Dermis blood vessel endothelial cell (primary cell): ENCODE measurements at places on chromosomes 3 and 15.
A peak's percentile ranks its signal among the peaks of the same experiment; 100 is the strongest.

DNA sequence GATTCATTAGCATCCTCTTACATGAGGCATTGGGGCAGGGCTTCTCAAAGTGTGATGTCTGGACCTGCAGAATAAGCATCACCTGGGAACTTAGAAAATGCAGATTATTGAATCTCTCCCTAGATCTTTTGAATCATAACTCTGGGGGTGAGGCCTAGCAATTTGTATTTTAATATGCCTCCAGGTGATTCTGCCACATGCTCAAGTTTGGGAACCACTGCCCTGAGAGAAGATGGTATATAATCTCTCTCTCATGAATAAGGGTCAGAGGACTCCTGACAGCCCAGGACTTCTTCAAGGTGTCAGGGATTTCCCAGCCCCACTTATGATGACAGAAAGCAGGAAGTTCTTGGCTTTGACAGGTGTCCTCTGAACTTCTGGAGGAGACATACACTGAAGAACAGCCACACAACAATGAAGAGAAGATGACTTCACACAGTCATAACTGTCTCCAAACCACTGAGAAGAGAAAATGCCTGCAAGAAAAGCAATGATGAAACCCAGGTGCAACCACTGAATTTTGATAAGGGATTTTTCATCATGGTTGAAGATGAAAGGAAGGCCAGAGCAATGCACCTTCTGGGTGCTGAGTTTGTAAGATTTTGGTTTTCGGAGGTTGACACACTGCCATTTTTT is 211.9 kb upstream of the MRPL3 start:
- no peak for DNase-seq

- DNase-seq = no peak
Measured at GRCh38 chr3:46593979-46594378, 18.3 kb upstream of the FAM240A start.

DNA sequence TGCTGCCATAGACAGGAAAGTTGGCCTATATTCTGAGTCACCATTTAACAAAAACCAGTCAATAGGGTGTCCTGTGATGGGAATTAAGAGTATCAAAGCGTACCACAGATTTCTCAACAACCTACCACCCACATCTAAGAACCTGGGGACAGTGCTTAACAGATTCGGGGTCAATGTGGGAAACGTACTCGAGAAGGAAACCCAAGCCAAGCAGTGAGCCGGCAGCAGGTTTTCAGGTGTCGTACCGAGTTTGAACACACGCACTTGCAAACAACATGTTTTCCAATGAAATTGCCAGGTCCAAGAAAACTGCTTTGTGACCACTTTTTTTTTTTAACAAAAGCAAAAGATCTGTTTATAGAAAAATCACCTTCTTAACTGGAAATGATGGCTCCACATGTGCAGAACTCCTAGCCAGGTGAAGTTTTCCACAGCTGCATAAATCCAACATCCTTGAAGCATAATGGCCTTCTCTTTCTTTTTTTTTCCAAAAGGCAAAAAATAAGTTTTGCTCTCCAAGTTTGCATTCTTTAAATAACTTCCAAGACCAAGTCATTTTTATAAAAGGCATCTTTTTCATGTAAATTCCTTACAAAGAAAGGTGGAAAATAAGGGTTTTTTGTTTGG is 45.7 kb downstream of the ADAMTS17 start:
- DNase-seq = no peak

DNA sequence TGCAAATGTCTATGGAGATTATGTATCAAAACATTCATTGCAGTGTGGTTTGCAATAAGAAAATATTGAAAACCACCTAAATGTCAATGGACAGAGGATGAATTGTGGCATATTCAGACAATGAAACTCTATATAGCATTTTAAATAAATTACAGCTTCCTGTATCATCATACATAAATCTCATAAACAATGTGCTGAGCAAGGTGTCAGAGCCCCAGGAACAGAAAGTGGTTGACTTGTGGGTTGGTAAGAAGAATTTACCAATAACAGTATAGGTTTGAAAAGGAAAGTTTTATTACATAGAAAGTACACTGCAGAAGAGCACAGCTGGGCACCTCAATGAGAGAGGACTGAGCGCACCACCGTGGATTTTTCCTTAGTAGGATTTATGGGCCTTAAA is 75.2 kb downstream of the ZMAT3 start:
- no peak for DNase-seq

- DNase-seq = no peak
Measured at GRCh38 chr15:41484937-41485625, 8.6 kb upstream of the ITPKA start.

GRCh38 chr15:80817901-80818300 is 38.7 kb downstream of the CEMIP start:
- no peak for DNase-seq

GRCh38 chr3:69320871-69321271 is 65.0 kb downstream of the FRMD4B start:
- DNase-seq = peak; percentile 48

DNA sequence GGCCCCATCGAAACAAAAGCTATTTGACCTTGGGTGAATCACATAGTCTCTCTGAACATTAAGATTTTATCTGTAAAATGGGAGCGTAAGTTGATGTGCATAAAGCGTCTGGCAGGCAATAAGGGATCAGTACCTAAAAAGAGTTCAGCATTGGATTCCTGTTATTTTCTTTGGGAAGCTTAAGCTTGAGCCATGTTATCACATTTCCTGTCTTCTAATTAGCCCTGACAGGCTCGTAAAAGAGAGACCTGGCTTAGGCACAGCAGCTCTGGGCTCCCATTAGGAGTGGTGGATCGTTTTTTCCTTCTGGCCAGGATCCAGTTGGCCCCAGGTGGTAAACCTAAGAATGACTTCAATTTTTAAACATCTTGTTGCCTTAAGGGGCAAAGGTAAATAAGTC is 26.0 kb upstream of the CA12 start:
- peak; percentile 70 for DNase-seq

DNA sequence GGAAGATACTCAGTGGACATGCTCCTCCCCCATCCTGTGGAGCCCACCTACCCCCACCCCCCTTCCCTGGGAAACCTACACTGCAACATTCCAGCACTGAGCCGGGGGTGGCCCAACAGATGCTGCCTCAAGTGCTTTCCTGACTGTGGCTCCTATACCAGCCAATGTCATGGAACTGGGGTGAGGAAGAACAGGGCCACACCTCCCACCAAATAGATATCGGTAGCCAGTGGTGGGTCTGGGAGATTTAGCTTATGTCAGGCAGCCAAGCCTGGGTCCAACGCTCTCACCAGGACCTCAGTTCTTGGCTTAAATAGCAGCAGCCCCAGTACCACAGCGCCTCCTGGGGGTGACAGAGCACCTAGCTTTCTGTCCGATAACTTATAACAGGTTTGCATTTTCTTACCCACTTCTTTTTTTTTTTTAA is 30.3 kb downstream of the CDC25A start:
- peak; percentile 85 for DNase-seq

DNA sequence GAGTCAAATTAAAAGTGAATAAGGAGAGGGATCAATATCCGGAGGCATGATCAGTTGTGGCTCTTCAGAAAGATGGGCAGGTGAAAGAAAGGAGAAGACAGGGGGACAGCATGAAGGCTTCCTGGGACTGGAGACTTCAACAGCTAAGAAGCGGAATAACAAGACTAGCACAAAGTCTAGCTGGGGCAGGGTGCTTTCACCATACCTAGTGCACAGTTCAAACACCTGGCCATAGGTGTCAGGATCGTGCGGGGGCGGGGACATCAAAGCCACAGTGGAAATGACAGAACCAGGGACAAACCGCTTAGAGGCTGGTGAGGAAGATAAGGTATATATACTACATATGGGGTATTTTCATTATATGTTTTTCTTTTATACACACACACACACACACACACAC is 66.2 kb upstream of the FOXP1 start:
- no peak for DNase-seq

- DNase-seq = no peak
Measured at GRCh38 chr3:171528102-171528501, 67.9 kb upstream of the TNIK start.

- no peak for DNase-seq
Measured at GRCh38 chr3:61702453-61702852, 141.1 kb downstream of the PTPRG start.

GRCh38 chr3:171875923-171876412 is 32.8 kb downstream of the TMEM212 start:
- no peak for DNase-seq

- DNase-seq = peak; percentile 79
Measured at GRCh38 chr3:67790043-67790442, 135.6 kb upstream of the SUCLG2 start.

DNA sequence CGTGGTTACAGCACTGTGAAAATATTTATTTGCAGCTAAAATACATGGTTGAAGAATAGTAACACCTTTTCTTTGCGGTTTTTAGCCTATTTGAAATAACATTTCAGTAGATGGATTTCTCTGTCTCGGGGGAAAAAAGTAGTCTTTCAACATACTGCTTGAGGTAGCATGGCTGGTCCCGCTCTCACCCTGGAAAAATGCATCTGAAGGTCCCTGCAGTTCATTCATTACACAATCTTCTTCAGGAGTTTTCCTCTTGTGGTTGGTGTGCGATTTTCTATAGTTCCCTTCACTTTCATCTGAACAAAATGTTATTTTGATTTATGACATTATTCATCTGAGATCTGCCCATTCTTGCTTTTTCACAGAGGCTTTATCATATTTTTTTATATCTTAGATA is 75.9 kb downstream of the STRIT1 start:
- no peak for DNase-seq

GRCh38 chr3:25831578-25831977 is 41.7 kb downstream of the OXSM start:
- peak; percentile 46 for DNase-seq

DNA sequence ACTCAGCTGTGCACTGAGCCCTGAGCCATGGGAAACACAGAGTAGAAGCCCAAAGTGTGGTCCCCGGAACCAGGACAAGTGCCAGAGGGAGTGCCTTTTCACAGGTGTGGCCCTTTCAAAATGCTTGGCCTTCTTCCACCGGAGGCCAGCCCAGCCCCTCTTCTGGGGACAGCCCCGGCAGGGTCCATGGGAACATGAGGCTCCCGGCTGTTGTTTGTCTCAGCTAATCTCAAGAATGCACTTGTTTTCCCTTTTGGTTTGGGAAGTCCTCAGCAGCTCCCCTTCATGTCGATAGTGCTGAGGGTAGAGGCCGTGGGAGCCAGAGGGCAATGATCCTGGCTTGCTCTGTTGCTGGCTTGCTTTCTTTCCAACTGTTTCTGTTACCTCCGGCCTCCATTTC is 91.1 kb upstream of the MRPS22 start:
- no peak for DNase-seq

- DNase-seq = no peak
Measured at GRCh38 chr15:77580996-77581682, 51.6 kb downstream of the LINGO1 start.

GRCh38 chr3:57274845-57275244 is 17.6 kb downstream of the ASB14 start:
- DNase-seq = no peak

GRCh38 chr15:86295511-86295910 is 215.8 kb downstream of the AGBL1 start:
- DNase-seq = no peak

DNA sequence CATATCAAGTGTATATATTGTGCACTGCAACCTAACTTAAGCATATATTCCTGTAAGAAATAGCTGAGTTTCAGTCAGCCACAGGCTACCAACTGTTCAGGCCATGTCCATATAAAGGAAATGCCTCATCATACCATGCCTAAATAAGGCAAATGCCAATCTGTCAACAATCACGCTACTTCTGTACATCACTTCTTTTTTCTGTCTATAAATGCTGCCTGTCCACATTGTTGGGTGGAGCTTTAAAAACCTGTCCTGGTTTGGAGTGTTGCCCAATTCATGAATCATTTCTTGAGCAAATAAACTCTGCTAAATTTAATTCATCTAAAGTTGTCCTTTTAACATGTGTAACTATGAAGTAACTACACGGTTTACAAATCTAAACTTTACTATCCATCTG is 1091.9 kb downstream of the NSUN3 start:
- DNase-seq = no peak

DNA sequence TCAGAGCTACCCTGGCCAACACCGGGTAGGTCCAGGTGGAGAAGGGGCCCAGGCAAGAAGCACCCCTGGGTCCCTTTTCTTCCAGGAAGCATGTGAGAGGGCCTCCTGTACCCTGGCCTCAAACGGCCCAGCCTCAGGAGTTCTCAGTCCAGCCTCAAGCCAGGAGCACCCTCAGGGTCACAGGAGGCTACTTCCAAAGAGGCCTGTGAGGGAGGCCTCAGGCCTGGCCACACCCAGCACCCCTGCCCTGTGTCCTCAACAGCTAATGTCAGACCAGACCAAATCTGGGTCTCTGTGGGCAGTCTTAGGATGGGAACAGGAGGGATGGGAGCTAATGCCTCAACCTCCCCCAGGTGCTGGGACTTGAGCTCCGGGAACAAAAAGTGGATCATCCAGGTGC is 23.5 kb downstream of the PTH1R start:
- DNase-seq = no peak

DNA sequence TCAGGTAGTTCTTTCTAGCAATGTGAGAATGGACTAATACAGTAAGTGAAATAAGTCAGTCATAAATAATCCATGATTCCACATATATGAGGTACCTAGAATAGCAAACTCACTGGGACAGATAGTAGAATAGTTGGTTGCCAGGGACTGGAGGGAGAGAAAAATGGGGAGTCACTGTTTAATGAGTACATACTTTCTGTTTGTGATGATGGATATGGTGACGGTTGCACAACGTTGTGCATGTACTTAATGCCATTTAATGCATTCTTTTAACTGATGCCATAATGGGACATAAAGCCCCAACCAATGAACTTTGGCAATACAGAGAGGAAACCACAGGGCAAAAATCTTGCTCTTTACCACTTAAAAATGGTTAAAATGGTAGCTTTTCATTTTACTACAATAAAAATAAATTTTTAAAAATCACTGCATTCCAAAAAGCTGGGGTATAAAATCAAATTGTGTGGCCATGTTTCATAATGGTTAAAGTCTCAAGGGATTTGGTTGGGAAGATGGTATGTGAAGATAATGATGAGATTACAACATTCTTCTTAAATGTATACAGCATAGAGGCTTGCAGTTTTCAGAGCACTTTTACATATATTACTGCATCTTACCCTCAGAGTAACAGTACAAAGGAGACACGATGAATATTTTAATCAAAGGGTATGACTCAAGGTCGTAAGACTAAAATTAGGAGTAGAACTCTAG is 45.2 kb downstream of the ADAM10 start:
- DNase-seq = no peak

- DNase-seq = no peak
Measured at GRCh38 chr3:188518835-188519452, 365.0 kb downstream of the LPP start.

DNA sequence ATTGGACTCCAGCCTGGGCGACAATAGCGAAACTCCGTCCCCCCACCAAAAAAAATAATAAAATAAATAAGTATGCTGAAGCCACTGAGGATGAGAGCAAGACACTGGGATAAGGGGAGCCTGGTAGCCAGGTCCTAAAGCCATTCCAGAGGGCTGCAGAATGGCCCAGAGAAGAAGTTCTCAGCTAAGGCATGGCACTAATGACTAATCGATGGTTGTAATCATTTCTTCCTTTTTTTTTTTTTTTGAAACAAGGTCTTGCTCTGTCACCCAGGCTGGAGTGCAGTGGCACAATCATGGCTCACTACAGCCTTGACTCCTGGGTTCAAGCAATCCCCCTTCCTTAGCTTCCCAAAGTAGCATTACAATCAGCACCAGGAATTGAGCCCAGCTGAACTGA is 25.6 kb upstream of the ZNF774 start:
- DNase-seq = no peak
